ENCODE measurements at places on chromosomes 7 and 10. TPM values are rescaled to one million over a fixed set of nuclear protein-coding genes. Genes with fewer than 3 reads are reported as not detected.

GRCh38 chr10:45464958-45465567, 91.0 kb downstream of the ALOX5 start:
- peak; percentile 80 for DNase-seq

Gene GET4
- polyA plus RNA-seq, result 80.8 TPM

Gene SLC18A2
- 0.15 TPM for polyA plus RNA-seq

Gene LRIT1
- not detected for polyA plus RNA-seq

- DNase-seq, result no peak
These were observed 25.1 kb downstream of the PTPRN2 start for GRCh38 chr7:158562517-158562916.

- no peak for DNase-seq
These were observed 21.1 kb downstream of the FAM53B start for GRCh38 chr10:124722798-124723783.

- DNase-seq, result peak; percentile 38
These were observed 141.5 kb upstream of the CAV2 start for GRCh38 chr7:116357781-116358670.

GRCh38 chr10:90858461-90858968, 676 bp upstream of the HTR7 start:
- no peak for DNase-seq

DNA sequence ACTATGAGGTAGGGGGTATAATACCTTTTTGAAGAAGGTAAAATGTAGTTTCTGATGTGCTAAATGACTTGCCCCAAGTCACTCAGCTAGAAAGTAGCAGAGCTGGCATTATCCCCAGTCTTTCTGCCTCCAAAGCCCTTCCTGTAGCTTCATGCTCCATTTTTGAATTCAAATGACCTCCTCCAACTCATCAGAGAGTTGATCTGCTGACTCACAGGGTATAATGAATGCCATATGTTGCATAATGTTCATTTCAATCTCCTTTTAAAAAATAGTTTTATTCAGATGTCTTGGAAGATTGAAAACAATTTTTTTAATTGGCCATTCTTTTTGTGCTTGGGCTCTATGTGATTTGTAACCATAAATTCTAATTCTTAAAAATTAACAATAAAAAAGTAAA, 272.8 kb upstream of the IMMP2L start:
- no peak for DNase-seq

Data from kidney (tissue), 22 donors.